Stimulated activated CD4-positive, alpha-beta T cell treated with anti-CD3 and anti-CD28 coated beads, Interleukin-1b, Interleukin-23, amount 100 ng/mL, for 1 hour (primary cell): ENCODE measurements at places on chromosomes 2 and 18.

- no peak for DNase-seq
Observed at GRCh38 chr2:120236791-120237190, 13.6 kb upstream of the TMEM185B start.

DNA sequence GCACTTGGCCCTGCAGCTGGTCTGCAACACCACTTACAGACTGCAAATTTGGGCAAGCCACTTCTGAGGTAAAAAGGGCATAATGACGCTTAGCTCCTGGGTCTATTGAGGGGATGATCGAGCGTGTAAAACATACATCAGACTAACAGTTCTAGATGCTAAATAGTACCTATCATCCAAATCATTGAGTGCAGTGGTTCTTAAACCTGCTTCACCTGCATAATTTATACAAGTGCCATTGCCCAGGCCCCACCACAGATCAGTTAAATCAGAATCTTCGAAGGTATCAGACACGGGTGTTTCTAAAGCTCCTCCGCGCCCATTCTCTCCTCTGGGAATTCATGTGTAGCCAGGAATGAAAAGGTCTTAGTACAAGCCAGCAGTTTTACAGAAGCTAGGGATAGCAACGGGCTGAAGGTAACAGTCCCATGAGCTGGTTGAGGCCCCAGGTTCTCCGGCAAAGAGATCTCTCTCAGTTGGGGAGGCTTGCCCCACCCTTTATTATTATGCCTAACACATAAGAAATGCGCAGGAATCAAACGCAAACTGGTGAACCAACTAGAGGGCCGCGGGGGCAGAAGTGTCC lies 737 bp upstream of the RNF181 start:
- no peak for DNase-seq

DNA sequence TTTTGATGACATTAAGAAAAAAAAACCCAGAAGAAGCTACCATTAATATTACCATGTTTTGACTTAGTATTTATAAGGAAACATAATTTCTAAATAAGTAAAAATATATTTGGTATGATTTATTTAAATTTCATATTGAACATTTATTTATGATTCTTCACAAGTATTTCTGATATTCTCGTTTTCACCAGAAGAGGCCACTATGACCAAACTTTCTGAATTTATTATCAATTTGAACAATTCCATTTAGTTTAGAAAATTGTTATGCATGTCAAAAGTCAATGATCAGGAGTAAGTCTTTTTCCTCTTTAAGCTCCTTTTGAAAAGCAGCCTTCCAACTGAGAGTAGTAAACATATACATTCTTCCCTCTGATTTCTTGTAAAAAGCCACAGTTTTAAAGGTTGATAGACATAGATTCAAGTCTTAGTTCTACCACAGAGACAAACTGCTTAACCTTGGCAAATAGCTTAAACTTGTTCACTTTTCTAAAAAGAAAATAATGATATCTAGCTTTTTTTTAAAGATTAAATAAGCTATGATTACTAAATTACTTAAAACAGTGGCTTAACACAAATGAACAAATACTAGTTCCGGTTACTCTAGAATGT lies 329.9 kb downstream of the TRIB2 start:
- no peak for DNase-seq

- DNase-seq, result no peak
Observed at GRCh38 chr2:74741629-74742028, 87.6 kb downstream of the SEMA4F start.

GRCh38 chr2:135590619-135591260 lies 59.5 kb downstream of the R3HDM1 start:
- DNase-seq, result no peak

DNA sequence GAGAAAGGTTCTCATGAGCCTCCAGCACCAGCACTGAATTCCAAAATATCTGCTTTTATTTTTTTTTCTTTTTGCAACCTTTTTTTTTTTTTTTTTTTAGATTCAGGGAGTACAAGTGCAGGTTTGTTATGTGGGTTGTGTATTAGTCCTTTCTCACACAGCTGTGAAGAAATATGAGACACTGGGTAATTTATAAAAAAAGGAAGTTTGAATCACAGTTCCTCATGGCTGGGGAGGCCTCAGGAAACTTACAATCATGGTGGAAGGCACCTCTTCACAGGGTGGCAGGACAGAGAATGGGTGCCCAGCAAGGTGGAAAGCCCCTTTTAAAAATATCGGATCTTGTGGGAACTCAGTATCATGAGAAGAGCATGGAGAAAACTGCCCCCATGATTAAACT lies 7.9 kb upstream of the TMX3 start:
- DNase-seq, result no peak

DNA sequence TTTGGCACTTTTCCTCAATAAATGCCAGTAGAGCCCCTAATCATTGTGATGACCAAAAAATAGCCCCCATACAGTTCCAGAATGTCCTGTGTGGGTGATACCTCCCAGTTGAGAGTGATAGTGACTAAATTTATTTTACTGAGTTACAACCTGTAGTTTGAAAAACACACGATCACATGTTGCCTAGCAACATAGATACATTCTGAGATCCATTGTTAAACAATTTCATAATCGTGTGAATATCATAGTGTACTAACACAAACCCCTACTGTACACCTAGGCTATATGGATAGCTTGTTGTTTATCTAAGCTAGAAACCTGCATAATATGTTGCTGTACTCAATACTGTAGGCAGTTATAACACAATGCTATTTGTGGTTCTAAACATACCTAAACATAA lies 30.6 kb downstream of the KCMF1 start:
- DNase-seq, result no peak

- no peak for DNase-seq
Observed at GRCh38 chr2:152468899-152469692, 134.1 kb downstream of the FMNL2 start.

- DNase-seq, result no peak
Observed at GRCh38 chr18:3879114-3879835, 429.3 kb downstream of the TGIF1 start.

GRCh38 chr2:237738255-237738654 lies 60.3 kb upstream of the RBM44 start:
- DNase-seq, result no peak

DNA sequence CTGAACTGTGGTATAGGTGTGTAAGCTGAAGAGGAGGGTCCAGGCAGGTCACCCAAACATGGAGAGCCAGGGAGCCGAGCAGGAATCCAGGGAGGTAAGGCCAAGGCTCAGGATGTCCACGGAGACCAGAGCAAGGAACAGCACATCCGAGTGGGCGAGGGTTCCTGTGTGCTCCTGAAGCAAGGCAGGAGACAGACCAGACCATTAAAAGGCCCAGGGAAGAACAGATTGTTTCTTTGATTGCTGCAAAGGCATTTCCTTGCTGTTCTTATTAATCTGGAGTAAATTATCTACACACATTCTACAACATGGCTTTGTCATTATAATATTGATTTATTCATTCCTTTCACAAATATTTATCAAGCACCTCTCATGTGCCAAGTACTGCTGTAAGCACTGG lies 50.1 kb upstream of the SPTBN1 start:
- no peak for DNase-seq

DNA sequence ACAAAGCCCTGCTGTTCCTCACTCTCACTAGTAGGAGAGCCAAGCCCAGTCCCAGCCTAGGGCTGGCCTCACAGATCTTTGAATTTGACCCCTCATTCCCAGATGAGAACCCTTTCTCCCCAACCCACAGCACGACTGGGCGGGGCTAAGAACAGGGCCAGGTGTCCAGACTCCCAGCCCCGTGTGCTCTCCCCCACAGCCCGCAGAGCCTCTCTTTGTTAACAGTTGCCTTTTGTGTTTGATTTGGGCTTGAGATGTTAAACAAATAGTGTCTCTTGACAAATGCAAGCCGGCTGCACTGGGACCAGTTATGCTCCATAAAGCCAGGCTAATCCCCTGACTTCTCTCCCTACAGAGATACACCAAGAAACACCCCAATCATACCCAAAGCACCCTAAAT lies 4.7 kb upstream of the KCNK3 start:
- no peak for DNase-seq

DNA sequence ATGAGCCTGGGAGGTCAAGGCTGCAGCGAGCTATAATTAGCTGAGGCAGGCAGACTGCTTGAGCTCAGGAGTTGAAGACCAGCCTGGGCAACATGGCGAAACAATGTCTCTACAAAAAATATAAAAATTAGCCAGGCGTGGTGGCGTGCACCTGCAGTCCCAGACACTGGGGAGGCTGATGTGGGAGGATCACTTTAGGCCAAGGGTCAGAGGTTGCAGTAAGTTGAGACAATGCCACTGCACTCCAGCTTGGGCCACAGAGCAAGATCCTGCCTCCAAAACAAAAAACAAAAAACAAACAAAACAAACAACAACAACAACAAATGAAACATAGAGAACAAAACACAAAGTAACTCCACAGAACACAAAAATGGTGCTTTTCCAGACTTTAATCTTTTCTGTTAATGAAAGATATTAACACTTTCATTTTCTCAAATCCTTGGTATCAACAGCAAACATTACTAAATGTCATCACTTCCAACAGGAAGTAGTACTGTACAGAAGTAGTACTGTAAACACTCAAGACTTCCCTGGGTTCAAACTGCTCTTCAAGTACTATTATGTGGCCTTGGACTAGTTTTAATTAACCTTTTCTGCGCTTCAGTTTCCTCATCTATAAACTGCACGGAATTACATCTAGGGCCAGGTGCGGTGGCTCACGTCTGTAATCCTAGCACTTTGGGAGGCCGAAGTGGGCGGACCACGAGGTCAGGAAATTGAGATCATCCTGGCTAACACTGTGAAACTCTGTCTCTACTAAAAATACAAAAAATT lies 27.9 kb downstream of the PUM2 start:
- no peak for DNase-seq

DNA sequence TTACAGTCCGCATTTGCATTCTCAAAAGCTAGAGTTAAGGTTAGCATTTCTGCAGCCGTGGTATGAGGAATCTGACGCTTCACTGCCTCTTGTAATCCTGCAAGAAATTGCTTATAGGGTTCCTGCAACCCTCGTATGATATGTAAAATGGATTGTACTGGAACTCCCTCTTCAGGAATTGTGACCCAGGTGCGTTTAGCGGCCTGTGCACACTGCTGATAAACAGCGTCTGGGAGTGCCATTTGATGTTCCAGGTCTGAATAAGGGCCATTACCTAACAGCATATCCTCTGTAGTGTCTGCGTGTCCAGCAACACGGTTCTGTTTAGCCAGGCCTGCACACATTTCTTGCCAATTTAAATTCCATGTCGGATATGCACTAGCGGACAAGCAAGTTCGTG lies 42.5 kb downstream of the CXCR4 start:
- DNase-seq, result no peak

GRCh38 chr2:48417856-48418838 lies 111.8 kb upstream of the STON1 start:
- DNase-seq, result no peak

GRCh38 chr18:24427484-24427883 lies 1.0 kb downstream of the IMPACT start:
- DNase-seq, result no peak

GRCh38 chr2:6785493-6785892 lies 80.2 kb downstream of the CMPK2 start:
- no peak for DNase-seq

DNA sequence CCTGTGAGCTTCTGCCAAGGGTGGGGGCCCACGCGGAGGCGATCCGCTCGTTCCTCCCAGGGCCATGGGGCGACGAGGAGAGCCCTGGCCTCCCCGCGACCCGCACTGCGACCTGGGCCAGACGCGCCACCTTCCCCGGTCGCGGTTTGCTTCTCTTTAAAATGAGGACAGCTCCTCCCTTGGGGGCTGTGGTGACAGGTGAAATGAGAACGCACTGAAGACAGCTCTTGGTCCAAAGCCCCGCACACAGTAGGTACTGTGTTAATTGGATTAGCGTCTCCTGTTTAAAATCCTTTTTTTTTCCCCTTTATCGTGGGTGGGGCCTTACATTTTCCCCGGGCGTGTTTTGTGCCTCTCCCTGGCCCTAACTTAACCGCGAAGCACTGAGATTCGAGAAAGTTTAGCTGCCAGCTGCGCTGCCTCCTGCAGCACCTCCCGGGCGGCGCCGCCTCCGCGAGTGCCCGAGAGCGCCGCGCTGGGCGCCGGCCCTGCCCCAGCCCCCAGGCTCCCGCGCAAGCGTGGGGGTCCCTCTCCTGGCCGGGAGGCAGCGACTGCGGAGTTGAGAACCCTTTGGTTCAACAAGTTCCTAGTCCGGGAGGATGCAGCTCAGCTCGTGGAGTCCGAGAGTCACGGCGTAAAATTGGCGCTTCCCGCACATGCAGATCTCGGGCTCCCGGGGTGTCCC lies 1.1 kb downstream of the HPCAL1 start:
- no peak for DNase-seq

DNA sequence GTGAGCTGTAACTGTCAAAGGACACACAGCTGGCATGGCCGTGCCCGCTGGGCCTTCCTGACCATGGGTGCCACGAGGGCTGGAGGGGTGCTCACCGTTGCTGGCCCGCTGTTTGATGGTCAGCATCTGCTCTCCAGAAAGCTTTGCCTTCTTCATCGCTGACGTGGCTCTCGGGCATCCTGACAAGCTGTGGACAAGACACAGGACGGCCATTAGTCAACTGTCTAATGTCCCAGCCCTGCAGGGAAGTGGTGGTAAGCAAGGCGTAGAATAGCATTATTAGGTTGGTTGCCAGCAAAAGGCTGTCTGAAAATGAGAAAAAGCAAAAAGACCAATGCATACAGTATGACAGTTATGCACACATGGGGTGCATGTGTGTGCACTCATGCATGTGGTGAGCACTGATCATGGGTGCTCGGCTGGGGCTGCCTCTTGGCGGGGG lies 64.7 kb upstream of the PXDN start:
- DNase-seq, result no peak

DNA sequence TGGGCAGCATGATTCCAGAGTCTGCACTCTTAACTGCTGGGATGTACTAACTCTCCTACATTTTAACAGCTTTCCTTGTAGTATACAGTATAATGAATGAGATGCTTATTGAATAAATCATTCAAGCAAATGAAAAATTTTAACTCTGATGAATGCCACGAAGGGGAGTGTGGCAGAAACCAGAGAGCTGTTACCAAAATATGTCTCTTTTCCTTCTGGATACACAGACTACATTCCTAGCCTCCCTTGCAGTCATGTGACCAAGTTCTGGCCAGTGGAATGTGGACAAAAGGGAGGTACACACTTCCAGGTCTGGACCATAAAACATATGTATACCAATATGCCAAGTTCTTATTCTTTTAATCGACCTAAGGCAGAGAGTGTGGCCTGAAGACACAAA lies 1.7 kb upstream of the EML4 start:
- no peak for DNase-seq

- no peak for DNase-seq
Observed at GRCh38 chr2:130864830-130865800, 28.4 kb downstream of the ARHGEF4 start.

- no peak for DNase-seq
Observed at GRCh38 chr2:173705656-173706055, 259.5 kb downstream of the SP3 start.

GRCh38 chr2:83971547-83971946 lies 487.5 kb downstream of the SUCLG1 start:
- no peak for DNase-seq
